Kidney glomerular epithelial cell (primary cell): ENCODE measurements at places on chromosomes 11 and 22.

DNA sequence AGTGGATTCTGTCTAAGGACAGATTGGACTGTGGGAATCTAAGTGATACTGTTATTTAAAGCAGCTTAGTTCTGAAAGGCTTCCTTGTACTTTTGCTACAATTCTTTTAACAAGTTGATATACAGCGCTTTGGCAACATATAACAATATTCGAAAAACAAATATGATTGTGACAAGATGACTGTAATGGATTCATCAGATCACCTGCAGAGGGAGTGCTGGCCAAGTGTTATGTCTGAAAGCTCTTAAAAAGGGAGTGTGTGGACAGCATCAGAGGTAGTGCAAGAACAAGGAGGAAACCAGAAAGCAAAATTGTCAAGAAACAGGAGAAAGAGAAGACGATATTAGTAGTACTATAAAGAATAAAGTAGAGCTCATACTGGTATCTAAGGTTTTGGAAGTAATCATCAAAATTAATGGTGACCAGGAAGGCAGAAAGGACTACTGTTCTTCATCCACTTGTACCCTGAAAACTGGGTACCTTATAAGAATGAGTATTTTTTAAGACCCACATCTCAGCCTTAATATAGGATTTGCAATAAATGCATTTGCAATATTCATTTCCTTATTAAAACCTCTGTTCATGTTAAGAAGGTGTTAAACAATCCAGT is 1112.0 kb upstream of the CCDC90B start:
- no peak for DNase-seq

GRCh38 chr11:57978686-57979531 is 44.8 kb upstream of the OR9Q1 start:
- no peak for DNase-seq

DNA sequence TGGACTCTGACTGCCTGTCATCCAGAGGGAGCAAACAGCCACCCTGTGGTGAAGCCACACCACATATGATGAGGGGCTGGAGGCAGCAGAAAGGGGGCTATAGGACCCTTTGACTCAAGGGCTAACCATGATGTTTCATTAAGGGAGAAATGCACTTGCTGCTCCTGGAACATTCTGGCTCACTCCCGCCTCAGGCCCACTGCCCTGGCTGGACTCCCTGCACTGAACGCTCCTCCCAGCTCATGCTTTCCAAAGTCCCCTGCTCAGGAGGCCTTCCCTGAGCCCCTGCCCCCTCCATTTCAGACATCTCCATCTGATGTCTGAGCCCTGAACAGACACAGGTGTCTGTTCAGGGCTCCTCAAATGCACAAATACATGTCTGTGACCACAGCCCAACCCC is 69.1 kb downstream of the CDKN1C start:
- no peak for DNase-seq

DNA sequence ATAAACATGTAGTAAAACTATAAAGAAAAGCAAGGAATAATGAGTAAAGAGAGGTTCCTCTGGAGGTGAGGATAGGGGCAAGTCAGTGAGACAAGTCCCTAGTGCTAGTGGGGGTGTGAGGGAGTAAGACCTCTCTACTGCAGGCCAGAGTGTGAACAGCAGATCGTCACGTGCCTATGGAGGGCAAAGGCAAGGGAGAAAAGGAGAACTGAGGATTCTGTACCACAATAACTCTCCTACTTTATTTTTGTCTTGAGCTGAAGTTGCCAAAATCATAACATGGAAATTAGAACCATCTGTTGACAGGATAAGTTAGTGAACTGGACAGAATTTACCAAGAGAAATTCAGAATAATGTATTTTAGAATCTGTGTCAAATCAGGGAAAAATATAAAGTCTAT is 77.6 kb downstream of the ENTHD1 start:
- no peak for DNase-seq

GRCh38 chr22:28395920-28396753 is 283.5 kb downstream of the TTC28 start:
- DNase-seq: peak; percentile 7

GRCh38 chr22:37741312-37741795 is 44.5 kb downstream of the TRIOBP start:
- no peak for DNase-seq

DNA sequence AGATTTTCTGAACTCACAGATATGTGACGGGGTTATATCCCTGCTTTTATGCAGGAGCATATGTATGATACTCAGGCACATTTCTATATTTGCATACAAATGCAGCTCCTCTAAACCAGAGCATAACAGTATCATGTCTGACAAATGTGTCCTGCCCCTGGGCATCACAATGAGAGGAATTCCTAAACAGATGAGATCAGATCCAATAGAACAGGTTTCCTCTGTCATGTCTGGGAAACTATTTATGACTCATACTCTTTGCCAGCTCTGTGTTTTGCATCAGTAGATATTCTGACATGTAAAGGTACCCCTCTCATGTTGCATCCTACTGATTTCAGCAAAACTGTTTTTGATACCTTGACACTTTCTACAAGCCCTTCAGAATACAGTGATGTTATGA is 29.4 kb downstream of the SYT9 start:
- peak; percentile 74 for DNase-seq

DNA sequence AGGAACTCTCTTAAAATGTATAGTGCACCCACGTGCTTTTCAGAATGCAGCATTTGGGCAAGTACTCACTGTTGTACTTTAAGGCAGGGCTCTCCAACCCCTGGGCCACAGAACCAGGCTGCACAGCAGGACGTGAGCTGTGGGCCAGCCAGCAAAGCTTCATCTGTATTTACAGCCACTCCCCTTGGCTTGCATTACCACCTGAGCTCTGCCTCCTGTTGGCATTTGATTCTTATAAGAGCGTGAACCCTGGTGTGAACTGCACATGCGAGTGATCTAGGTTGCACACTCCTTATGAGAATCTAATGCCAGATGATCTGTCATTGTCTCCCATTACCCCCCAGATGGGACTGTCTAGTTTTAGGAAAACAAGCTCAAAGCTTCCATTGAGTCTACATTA is 3.0 kb downstream of the C11orf58 start:
- no peak for DNase-seq

DNA sequence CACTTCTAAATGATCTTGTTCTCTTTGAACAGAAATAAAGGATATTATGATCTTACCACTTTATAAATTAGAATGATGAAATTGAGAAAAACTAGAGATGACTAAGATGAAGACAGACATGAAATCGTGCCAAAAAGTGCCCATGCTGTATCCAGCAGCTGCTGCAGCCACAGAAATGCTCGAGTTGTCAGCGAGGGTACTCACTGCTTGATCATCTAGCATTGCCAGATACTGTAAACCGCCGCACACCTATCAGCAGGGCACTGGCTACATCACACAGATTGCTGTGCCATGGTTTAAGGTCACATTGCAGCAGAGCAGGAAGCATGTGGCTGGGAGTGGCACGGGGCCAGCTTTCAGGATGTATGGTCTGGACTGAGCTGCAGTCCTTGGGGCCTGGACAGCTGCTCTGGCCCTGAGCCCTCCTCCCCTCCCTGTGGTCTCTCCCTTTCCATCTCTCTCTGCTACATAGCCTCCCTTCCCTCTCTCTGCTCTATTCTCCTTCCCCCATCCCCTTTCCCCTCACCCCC is 51.0 kb upstream of the SEPTIN5 start:
- no peak for DNase-seq

DNA sequence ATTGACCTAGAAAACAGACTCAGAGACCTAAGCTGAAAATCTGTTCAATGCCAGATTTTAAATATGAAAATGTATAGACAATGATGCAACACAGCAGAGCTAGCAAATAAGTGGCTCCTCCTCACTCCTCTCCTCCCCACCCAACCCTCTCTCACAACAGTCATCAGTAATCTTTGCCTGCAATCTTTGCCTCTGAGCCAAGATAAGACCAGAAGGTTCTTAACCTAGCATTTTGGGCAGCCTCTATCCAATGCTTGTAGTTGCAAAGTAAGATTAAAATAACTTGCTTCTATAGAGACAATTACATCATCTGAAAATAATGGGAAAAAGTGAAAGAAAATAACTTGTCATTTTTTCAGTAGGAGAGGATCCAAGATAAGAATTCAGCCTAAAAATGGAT is 117.3 kb downstream of the PARVA start:
- no peak for DNase-seq

GRCh38 chr22:19972652-19973550 is 31.3 kb upstream of the TXNRD2 start:
- no peak for DNase-seq

DNA sequence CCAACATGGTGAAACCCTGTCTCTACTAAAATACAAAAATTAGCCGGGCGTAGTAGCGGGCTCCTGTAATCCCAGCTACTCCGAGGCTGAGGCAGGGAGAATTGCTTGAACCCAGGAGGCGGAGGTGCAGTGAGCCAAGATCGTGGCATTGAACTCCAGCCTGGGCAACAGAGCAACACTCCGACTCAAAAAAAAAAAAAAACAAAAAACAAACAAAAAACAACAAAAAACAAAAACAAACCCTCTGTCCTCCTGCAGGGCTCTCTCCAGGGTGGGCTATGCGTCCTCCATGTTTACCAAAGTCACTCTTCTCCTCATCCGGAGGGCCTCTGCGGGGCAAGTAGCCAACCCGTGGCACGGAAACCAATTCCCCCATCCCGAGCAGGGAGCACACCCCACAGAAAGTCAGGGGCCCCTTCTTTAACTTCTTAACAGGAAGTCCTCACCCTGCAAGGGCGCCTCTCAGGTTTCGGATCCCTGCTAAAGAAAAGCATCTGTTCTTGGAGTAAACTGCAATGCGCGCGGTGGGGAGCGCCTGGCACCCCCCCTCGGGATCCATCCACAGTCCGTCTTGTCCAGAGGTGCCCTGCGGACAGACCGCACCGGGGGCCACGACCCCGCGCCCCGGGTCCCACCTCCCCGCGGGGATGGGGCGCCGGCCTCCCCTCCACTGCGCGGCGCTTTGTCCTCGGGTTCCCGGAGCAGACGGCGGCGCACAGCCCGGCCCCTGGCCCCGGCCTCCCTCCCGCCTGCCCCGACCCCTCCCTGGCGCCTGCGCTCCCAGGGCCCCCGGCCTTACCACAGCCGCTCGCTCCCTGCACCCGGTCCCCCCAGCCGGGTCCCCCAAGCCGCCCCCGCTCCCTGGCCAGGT is 712 bp downstream of the CERK start:
- no peak for DNase-seq
